ENCODE measurements at places on chromosomes 12 and 14. TPM values are rescaled to one million over a fixed set of nuclear protein-coding genes. Genes with fewer than 3 reads are reported as not detected.

- no peaks in the 10 kb centered on the region for H3K27me3 ChIP-seq
- H3K4me3 ChIP-seq: peak overlapping the region; percentile 80
- H3K36me3 ChIP-seq: peaks cover 6% of the 10 kb centered on the region
Measured at GRCh38 chr14:35366521-35366976, 38.0 kb downstream of the NFKBIA start.

DNA sequence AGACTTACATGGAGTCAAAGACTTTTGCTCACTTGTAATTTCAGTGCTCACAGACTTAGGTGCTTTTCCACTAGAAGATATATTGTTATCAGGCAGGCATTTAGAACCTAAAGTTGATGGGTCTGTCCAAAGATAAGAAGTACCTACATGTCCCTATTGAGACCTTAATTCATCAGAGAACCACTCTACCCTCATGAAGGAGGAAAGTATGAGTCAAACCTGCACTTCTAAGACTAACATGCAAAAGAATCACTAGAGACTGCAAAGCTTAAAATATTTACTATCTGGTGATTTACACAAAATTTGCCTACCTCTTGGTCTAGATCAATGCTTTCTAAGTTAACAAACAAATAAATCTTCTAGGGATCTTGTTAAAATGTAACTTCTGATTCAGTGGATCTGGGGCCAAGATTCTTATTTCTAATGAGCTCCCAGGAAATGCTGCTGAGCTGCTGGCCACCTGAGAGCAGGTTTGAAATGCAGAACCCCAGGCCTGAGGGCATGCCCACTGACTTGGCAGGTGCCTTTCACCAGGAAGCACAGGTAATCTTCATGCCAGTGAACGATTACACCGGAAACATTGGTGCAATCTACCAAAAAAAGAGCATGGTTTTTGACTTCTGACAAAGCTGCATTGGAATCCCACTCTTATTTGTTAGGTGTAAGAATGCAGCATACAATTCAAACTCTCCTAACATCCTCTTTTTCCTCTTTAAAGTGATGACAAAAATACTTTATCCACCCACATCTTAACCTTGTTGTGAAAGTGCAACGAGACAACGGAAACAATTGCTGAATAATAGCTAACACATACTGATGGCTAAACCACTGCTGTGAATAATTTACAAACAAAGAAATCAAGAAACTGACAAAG, 214.2 kb downstream of the ADAMTS20 start:
- no peak overlapping the region for H3K4me3 ChIP-seq
- no peaks in the 10 kb centered on the region for H3K4me1 ChIP-seq

GRCh38 chr12:24901576-24902461, 47.1 kb downstream of the BCAT1 start:
- peaks cover 27% of the 10 kb centered on the region for H3K27me3 ChIP-seq
- no peaks in the 10 kb centered on the region for H3K36me3 ChIP-seq
- peak overlapping the region; percentile 81 for H3K4me3 ChIP-seq
- no peak for DNase-seq
- no peak overlapping the region for H3K27ac ChIP-seq

- no peak overlapping the region for H3K4me3 ChIP-seq
- H3K4me1 ChIP-seq: peaks cover 3% of the 10 kb centered on the region
- no peaks in the 10 kb centered on the region for H3K27me3 ChIP-seq
- no peak for DNase-seq
- no peak overlapping the region for H3K27ac ChIP-seq
Measured at GRCh38 chr14:73859145-73859544, 7.5 kb downstream of the PTGR2 start.

GRCh38 chr12:89309440-89309802, 42.9 kb downstream of the DUSP6 start:
- no peak overlapping the region for H3K4me3 ChIP-seq
- H3K4me1 ChIP-seq: peaks cover 7% of the 10 kb centered on the region
- H3K27me3 ChIP-seq: no peaks in the 10 kb centered on the region

Gene FZD10
- not detected for total RNA-seq

GRCh38 chr14:71524320-71524982, 407.8 kb upstream of the RGS6 start:
- peaks cover 35% of the 10 kb centered on the region for H3K4me1 ChIP-seq
- no peaks in the 10 kb centered on the region for H3K27me3 ChIP-seq
- H3K4me3 ChIP-seq: no peak overlapping the region
- H3K27ac ChIP-seq: no peak overlapping the region
- H3K36me3 ChIP-seq: no peaks in the 10 kb centered on the region
- no peak for DNase-seq

GRCh38 chr12:98678946-98679610, 34.0 kb downstream of the APAF1 start:
- H3K36me3 ChIP-seq: peaks cover 71% of the 10 kb centered on the region
- DNase-seq: no peak
- H3K27me3 ChIP-seq: no peaks in the 10 kb centered on the region
- H3K4me3 ChIP-seq: no peak overlapping the region

DNA sequence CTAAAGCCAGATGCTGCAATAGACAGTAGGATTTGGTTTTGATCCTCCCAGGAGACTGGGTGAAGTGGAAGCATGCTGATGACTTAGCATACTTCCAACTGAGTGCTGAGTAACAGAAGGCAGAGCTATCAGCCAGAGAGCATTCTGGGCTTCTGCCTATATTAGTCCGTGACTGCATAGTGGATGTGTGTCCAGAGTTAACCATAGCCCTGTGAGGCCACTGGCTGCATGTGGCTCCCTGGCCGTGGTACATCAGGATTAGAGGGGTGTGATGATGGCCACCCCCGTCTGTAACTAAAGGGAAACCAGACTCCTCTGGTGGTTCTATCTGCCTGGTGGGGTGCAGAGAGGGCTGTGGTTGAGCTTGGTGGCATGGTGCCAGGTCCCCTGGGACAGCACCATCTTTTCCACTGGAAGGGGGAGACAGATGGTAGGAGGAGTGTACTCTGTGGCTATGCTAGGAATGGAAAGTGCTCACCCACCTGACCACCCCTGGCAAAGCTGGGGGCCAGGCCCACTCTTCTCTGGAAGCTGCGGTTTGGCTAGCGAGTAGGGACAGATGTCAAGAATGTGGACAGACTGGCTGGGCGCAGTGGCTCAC, 27.4 kb downstream of the ABCD4 start:
- no peak for DNase-seq
- no peaks in the 10 kb centered on the region for H3K4me1 ChIP-seq
- no peak overlapping the region for H3K4me3 ChIP-seq
- no peak overlapping the region for H3K27ac ChIP-seq
- H3K36me3 ChIP-seq: peaks cover 11% of the 10 kb centered on the region

Gene SLCO1B1
- not detected for total RNA-seq

Gene GOLT1B
- total RNA-seq: 30.2 TPM

Data from naive thymus-derived CD8-positive, alpha-beta T cell (primary cell).